Gastrocnemius medialis (tissue), 4 donors: ENCODE measurements at places on chromosomes 4 and X.
A peak's percentile ranks its signal among the peaks of the same experiment; 100 is the strongest.

- DNase-seq = no peak
Measured at GRCh38 chr4:99471349-99471748, 36.2 kb upstream of the ADH7 start.

- no peak for DNase-seq
Measured at GRCh38 chr4:163701916-163702315, 207.4 kb downstream of the TMA16 start.

- no peak for DNase-seq
Measured at GRCh38 chrX:136157187-136157586, 9.9 kb downstream of the FHL1 start.

DNA sequence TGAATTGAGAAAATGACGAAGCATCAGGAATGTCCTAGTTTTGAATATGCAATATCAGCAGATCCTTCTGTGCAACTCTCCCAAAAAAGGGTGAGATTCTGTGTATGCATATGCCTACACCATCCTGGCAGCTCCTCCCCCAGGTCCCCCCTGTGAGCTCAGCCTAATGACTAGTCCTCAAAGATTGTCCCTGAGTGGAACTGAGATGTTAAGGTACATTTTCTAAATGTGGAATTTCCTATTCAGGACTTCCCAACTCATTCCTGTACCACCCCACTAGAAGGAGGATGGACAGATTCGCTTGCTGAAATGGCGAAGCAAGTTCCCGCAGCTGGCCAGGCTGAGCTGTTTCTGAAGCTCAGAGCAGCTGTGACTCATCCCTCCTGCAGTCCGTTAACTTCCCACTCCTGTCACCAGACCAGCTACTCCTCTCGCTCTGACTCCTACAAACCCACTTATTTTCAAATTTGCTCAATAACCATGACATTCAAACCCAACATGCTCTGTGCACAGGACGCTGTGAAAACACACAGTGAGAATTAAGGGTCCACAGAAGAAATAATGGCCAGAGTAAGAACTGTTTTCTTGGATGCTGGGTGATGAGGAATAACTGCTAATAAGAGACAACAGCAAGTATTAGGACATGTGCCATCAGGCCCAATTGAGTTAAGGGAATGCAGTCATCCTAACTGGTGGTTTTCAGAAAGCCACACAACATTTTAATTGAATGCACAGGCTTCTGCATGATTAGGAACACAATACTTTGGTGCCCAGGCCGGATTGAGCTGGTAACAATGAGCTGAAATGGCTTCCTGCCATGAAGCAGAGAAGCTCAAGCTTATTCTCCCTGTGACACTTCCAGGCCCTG lies 40.0 kb upstream of the IRF2 start:
- peak; percentile 37 for DNase-seq

GRCh38 chr4:22881411-22881810 lies 188.7 kb downstream of the GBA3 start:
- no peak for DNase-seq
